ENCODE measurements at places on chromosomes 12 and 14.
A peak's percentile ranks its signal among the peaks of the same experiment; 100 is the strongest.

GRCh38 chr12:123251403-123252076 lies 18.3 kb downstream of the MTRFR start:
- H3K4me3 ChIP-seq = no peak overlapping the region
- peaks cover 57% of the 10 kb centered on the region for H3K4me1 ChIP-seq
- no peak for DNase-seq

DNA sequence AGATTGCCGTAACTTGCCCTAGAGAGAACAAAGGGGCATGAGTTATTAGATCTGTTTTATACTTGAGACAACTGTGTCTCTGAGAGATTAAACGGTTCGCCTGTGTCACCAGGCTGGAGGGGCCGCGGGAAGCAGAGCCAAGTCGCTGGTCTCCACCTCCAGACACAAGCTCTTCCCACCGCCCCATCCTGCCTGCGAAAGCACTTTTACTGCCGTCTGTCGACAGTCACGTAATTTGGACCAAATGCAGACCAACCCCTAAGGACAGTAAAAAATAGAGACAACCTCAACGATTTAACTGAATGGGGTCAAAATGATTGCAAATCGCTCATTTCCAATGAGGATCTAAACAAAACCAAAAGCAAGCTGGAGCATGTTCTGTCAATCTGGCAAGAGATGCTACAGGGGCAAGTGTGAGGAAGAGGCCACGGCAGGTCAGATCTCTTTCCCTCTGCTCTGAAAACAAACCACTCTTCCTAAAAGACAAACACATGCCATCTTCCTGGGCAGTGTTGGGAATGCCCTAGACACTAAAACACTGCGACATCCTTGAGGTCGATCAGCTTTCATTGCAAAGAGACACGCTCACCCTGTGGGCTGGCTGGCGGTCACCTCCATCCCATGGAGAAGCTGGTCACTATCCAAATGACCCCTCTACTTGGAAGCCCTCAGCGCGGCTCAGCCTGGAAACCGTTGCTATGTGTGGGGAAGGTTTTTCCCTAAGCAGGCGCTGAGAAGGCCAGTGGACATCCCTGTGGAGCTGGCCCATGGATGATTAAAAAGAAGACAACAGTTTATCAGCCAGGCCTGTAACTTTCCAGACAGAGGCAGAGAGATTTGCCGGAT lies 17.1 kb downstream of the GSC start:
- peaks cover 4% of the 10 kb centered on the region for H3K27me3 ChIP-seq
- DNase-seq = no peak
- H3K4me3 ChIP-seq = no peak overlapping the region
- H3K4me1 ChIP-seq = no peaks in the 10 kb centered on the region

DNA sequence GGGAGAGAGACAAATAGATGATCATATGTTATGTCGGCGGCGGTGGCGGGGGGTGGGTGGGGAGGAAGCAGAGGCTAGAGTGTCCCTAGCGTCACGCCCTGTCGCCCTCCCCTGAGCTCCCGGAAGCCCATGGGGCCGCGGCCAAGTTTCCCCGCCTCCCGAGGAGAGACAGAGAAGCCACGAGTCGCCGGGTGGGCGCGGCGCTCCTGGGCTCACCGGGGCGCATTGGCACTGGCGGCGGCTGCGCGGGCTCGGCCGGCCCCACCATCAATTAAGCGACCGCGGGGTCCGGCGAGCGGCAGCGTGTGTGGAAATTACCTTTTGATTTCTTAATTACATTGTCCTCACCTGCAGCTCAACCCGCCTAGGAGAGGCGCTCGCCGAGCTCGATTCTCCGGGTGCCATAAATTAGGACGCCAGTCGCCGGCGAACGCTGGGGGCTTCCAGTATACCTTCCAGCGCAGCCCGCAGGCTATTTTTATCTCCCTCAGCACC lies 119.9 kb upstream of the LHX5 start:
- H3K4me1 ChIP-seq = no peaks in the 10 kb centered on the region
- H3K4me3 ChIP-seq = no peak overlapping the region
- peak; percentile 27 for DNase-seq
- H3K27ac ChIP-seq = no peak overlapping the region

DNA sequence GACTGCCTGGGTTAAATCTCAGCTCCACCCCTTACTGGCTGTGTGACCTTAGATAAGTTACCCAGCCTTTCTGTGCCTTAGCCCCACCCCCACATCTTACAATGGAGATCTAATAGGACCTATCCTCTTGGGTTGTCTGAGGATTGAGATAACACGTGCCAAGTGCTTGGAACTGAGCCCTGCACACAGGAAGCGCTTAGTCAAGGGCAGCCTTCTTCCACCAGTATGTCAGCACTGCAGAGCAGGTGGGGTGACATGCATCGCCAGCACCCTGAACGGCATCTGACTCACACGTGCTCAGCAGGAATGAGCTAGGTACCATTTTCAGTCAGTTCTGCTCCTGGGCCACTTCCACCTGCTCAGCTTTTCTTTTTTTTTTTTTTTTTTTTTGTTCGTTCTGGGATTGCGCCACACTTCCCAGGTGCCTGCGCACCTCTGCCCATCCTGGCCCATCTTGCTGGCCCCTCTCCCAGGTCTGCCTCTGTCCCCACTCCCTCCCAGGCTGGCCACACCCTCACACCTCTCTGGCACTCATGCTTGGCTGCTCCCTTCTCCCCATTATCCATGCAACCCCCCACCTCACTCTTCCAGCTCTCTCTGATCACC lies 19.6 kb downstream of the LGMN start:
- H3K4me1 ChIP-seq = peaks cover 21% of the 10 kb centered on the region
- H3K4me3 ChIP-seq = no peak overlapping the region
- no peak overlapping the region for H3K27ac ChIP-seq
- peak; percentile 47 for DNase-seq
- H3K36me3 ChIP-seq = peaks cover 19% of the 10 kb centered on the region

- no peak for DNase-seq
- no peaks in the 10 kb centered on the region for H3K27me3 ChIP-seq
- H3K27ac ChIP-seq = no peak overlapping the region
- no peaks in the 10 kb centered on the region for H3K36me3 ChIP-seq
- no peaks in the 10 kb centered on the region for H3K4me1 ChIP-seq
Observed at GRCh38 chr12:98418357-98419075, 96.9 kb upstream of the TMPO start.

DNA sequence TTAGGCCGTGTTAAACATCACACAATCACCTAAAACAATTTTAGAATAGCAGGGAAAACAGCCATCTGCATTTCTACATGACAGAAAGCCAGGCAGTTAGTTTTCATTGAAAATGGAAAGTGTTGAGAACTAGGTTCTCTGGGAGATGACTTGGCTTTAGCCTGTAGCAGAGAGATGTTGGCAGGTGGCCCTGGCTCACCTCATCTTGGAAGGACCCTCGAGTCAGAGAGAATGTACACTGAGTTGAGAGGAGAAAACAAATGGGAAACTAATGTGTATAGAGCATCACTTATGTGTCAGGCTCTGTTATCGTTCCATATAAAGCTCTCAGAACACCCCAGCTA lies 51.9 kb downstream of the SUSD6 start:
- peaks cover 72% of the 10 kb centered on the region for H3K4me1 ChIP-seq
- H3K27me3 ChIP-seq = no peaks in the 10 kb centered on the region
- H3K27ac ChIP-seq = no peak overlapping the region
- peaks cover 66% of the 10 kb centered on the region for H3K36me3 ChIP-seq
- H3K4me3 ChIP-seq = no peak overlapping the region

DNA sequence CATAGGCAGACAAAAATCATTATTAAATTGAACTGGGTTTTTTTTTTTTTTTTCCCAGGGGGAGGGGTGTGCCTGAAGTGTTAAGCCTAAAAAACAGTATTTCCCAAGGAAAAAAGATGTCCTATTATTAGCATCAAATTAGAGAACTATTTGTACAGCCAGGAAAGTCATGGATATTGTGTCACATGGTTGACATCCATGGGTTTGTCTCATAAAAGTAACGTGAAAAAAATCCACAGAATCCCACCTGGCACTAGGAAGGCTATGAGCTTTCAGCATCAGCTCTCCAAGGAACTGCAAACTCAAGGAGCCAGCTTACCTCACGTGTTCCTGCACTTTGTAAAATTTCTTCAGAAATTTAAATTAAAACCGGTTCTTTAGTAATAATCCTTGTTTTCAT lies 69.1 kb upstream of the EGLN3 start:
- no peaks in the 10 kb centered on the region for H3K27me3 ChIP-seq
- H3K27ac ChIP-seq = no peak overlapping the region
- H3K4me3 ChIP-seq = no peak overlapping the region
- peaks cover 2% of the 10 kb centered on the region for H3K36me3 ChIP-seq

DNA sequence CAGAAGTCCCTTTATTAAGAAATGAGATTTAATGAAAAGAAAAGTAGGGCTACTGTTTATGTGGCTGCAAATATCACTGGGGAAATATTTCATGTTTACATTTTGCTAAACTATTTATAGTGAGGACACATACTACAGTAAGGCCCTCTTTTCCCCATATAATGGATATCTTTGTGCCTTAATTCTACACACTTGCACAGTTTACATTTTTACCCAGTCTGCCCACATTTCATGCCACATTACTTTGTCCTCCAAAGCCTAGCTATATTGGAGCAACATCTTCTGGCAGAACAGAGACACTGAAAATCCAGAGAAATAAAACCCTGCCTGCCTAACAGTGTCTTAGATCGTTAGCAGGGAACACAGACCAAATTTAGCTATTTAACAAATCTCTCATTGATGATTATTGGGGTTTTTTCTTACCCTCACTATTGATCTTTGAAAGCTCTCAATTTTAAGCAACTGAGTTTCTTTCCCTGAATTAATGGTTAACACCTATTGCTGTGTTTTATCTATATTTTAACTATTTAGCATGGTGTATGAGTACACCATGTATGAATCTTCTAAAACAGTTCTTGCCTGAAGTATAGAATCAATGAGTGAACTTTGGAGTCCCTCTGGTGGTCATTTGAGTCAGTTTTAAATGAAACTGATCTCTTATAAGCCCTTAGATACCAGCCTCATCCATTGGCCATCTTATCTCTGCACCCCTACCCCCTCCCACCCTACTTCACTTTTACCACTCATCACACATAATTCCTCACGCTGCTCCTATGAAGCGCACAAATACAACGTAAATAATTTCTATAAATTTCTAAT lies 170.2 kb downstream of the BCAT1 start:
- DNase-seq = no peak
- no peaks in the 10 kb centered on the region for H3K4me1 ChIP-seq
- peaks cover 19% of the 10 kb centered on the region for H3K27me3 ChIP-seq
- no peak overlapping the region for H3K27ac ChIP-seq

DNA sequence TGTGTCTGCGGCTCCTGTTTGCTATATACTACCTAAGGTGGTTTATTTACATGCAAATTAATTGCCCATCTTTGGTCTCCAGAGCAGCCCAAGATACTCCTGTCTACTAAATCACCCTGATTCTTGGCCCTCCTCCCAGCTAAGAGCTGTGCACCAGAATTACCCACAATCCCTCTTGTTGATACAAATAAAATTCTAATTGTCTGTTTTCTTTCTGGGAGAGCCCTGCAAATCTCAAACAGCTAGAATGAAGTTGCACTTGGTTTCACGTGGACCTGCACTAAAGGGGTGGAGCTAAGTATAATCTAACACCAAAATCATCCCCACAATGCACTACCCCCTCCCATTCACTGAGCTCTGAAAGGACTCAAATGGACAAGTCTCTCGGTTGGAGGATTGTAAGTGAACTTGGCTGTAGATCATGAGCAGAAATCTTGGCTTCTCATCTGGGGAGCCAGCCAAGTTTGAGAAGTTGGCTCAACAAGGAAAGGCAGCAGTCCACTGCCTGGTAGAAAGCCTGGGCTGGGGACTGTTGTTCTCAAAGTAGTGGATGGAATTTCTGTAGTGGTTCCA lies 6.6 kb downstream of the MAX start:
- no peak for DNase-seq
- H3K36me3 ChIP-seq = peaks cover 50% of the 10 kb centered on the region
- H3K27me3 ChIP-seq = no peaks in the 10 kb centered on the region
- peak overlapping the region; percentile 68 for H3K27ac ChIP-seq
- no peak overlapping the region for H3K4me3 ChIP-seq

- H3K27ac ChIP-seq = peak overlapping the region; percentile 96
- peak; percentile 45 for DNase-seq
- peaks cover 35% of the 10 kb centered on the region for H3K36me3 ChIP-seq
- H3K4me3 ChIP-seq = peak overlapping the region; percentile 73
- H3K27me3 ChIP-seq = no peaks in the 10 kb centered on the region
- peaks cover 35% of the 10 kb centered on the region for H3K4me1 ChIP-seq
Observed at GRCh38 chr12:49019443-49020324, 1.1 kb upstream of the PRKAG1 start.

DNA sequence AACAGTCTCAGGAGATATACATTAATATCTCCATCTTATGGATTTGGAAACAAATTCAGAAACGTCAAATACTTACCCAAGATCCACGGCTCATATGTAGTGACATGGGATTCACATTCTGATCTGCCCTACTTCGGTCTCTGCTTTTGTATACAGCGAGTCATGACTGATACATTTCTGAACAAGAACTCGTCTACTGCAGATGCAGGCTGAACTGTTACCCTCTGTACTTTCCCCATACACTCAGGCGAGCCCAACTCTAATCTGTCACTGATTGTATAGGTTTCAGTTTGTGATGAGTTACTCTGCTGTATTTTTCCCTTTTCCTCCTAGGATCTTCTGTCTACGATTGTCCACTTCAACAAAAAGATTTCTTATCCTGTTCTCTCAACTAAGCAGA lies 441.6 kb downstream of the CCDC91 start:
- no peaks in the 10 kb centered on the region for H3K4me1 ChIP-seq
- H3K27me3 ChIP-seq = peaks cover 6% of the 10 kb centered on the region
- no peak overlapping the region for H3K4me3 ChIP-seq
- no peaks in the 10 kb centered on the region for H3K36me3 ChIP-seq

DNA sequence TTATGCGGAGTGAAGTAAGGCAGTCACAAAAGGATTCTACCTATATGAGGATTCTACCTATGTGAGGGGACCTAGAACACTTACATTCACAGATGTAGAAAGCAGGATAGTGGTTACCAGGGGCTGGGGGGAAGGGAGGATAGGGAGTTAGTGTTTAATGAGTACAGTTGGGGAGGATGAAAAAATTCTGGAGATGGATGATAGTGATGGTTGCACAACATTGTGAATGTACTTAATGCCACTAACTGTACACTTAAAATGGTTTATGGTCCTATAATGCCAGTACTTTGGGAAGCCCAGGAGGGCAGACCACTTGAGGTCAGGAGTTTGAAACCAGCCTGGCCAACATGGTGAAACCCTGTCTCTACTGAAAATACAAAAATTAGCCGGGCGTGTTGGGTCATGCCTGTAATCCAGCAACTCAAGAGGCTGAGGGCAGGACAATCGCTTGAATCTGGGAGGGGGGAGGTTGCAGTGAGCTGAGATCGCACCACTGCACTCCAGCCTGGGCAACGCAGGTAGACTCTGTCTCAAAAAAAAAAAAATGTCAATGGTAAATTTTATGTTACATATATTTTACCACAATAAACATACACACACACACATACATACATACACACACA lies 25.4 kb downstream of the SVOP start:
- no peaks in the 10 kb centered on the region for H3K27me3 ChIP-seq
- peaks cover 2% of the 10 kb centered on the region for H3K36me3 ChIP-seq
- H3K4me1 ChIP-seq = no peaks in the 10 kb centered on the region
- no peak overlapping the region for H3K27ac ChIP-seq
